ENCODE measurements at places on chromosomes 6 and 20. TPM values are rescaled to one million over a fixed set of nuclear protein-coding genes. Genes with fewer than 3 reads are reported as not detected.
A peak's percentile ranks its signal among the peaks of the same experiment; 100 is the strongest.

Gene COL21A1
- not detected for total RNA-seq

Gene BHLHE23
- not detected for total RNA-seq

Gene OGFR
- total RNA-seq: 41.3 TPM

Gene CPNE5
- 16.0 TPM for total RNA-seq

GRCh38 chr6:37279366-37280134 is 21.6 kb upstream of the TMEM217 start:
- peak overlapping the region; percentile 45 for H3K4me3 ChIP-seq
- H3K27ac ChIP-seq: no peak overlapping the region
- H3K4me1 ChIP-seq: peaks cover 26% of the 10 kb centered on the region
- H3K27me3 ChIP-seq: no peaks in the 10 kb centered on the region

- no peak overlapping the region for H3K4me3 ChIP-seq
- H3K36me3 ChIP-seq: no peaks in the 10 kb centered on the region
- H3K4me1 ChIP-seq: no peaks in the 10 kb centered on the region
- H3K27me3 ChIP-seq: peaks cover 6% of the 10 kb centered on the region
- DNase-seq: no peak
- no peak overlapping the region for H3K27ac ChIP-seq
These were observed 291.1 kb downstream of the CLIC5 start for GRCh38 chr6:45724511-45724910.

- peaks cover 47% of the 10 kb centered on the region for H3K27me3 ChIP-seq
- DNase-seq: no peak
- no peaks in the 10 kb centered on the region for H3K4me1 ChIP-seq
- no peak overlapping the region for H3K4me3 ChIP-seq
- no peak overlapping the region for H3K27ac ChIP-seq
These were observed 16.2 kb downstream of the TNXB start for GRCh38 chr6:32092760-32093497.

DNA sequence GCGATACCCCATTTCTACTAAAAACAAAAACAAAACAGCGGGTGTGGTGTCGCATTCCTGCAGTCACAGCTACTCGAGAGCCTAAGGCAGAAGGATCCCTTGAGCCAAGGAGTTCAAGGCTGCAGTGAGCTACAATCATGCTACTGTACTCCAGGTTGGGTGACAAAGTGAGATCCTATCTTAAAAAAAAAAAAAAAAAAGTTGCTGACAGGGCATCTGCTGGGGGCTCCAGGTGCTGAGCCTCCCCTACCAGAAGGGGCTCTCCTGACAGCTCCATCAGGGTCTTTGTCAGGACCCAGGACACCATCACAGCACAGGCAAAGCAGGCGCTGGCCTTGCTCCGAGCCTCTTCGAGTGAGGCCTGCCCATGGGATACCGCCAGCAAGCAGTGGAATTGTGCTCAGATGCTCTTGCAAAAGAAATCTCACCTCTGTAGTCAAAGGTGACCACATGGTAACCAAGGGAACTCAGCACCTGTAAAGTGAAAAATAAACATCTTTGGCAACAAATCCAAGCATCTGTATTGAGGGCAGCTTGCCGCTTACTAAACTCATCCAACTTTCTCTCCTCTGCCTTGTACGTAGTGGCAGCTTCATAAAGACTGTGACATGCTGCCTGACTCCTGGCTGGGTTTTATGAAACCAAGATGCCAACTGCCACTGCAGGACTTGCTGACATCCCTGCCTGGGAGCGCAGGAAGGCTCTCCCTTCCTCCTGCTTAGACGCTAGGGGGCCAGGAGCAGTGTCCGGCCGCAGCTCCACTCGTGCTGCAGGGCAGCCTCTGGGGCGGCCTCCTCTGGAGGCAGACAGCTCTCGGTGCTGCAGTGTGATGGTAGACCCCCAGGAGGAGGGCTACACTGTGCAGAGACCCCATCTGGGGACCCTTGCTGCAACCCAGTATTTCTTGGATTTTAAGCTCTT is 66.9 kb downstream of the PYGB start:
- H3K4me3 ChIP-seq: no peak overlapping the region
- peaks cover 17% of the 10 kb centered on the region for H3K4me1 ChIP-seq
- no peaks in the 10 kb centered on the region for H3K27me3 ChIP-seq

DNA sequence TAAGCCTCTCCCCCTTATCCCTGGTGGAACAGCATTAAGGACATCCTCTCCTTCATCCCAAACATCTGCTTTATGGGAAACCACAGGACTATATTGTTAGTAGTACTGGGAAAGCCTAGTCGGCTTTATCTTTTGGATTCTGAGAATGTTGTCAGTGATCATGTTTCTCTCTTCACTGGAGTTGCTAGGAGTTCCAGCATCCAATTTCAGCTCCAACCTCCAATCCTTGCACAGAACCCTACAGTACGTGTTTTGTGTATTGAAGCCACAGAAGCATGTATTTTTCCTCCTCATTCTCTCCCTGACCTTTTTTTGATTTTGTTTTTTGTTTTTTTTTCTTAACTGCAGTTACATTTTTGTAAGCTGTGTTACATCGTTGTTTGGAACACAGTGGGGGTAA is 84.0 kb downstream of the PHACTR3 start:
- H3K4me3 ChIP-seq: no peak overlapping the region
- H3K4me1 ChIP-seq: no peaks in the 10 kb centered on the region
- H3K27me3 ChIP-seq: peaks cover 11% of the 10 kb centered on the region
- no peaks in the 10 kb centered on the region for H3K36me3 ChIP-seq

- H3K4me1 ChIP-seq: peaks cover 5% of the 10 kb centered on the region
- H3K4me3 ChIP-seq: no peak overlapping the region
- no peaks in the 10 kb centered on the region for H3K36me3 ChIP-seq
- H3K27ac ChIP-seq: no peak overlapping the region
These were observed 41.6 kb upstream of the ARMC2 start for GRCh38 chr6:108806665-108807064.
